ENCODE measurements at places on chromosomes 7 and 10.

- no peak for DNase-seq
These were observed 180.8 kb downstream of the ARID5B start for GRCh38 chr10:62082271-62082656.

GRCh38 chr10:130339091-130339490 lies 202.9 kb downstream of the GLRX3 start:
- DNase-seq: no peak

DNA sequence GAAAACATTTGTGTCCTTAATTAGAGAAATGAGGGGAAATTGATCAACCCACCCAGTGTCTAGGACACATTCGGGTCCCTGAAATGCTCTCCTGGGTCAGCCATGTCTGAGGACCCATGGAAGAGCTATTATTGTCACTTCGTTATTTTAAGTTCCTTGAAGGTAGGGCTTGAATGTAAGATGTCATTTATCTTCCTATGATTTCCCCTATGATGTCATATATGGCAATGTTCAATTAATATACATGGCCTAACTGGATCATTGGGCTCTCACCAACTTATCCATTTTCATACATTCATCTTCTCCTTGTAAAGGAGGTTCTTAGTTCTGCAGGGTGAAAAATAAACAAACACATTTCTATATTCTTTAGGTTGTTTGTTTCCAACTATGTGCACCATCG lies 113.0 kb upstream of the FAM171A1 start:
- no peak for DNase-seq

DNA sequence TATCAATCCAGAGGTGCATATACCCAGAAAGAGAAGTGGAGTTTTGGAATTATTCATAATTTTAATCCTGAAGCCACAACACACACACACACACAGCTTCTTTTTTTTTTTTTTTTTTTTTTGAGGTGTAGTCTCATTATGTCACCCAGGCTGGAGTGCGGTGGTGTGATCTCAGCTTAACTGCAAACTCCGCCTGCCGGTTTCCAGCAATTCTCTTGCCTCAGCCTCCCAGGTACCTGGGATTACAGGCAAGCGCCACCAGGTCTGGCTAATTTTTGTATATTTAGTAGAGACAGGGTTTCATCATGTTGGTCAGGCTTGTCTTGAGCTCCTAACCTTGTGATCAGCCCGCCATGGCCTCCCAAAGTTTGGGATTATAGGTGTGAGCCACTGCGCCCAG lies 35.4 kb downstream of the TET1 start:
- DNase-seq: no peak

GRCh38 chr7:1043552-1044188 lies 676 bp upstream of the GPR146 start:
- DNase-seq: no peak

GRCh38 chr7:7966141-7966734 lies 2.4 kb upstream of the GLCCI1 start:
- no peak for DNase-seq

DNA sequence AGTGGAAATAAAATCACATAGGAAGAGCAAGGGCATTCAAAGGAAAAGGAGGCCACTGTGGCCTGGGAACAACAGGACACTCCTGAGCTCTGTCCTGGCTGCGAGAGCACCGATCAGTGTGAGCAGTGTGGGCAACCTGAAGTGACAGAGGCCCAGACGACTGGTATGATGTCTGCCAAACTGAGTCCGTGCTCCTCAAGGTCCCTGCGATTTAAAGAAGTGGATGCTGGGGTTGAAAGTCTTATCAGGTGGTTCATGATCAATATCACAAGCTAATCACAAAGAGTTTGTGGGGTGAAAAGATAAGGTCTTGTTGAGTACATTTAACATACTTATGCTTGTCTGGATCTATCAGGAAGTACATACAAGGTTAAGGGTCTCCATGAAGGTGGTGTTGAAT lies 176.5 kb downstream of the ZNF438 start:
- DNase-seq: no peak

DNA sequence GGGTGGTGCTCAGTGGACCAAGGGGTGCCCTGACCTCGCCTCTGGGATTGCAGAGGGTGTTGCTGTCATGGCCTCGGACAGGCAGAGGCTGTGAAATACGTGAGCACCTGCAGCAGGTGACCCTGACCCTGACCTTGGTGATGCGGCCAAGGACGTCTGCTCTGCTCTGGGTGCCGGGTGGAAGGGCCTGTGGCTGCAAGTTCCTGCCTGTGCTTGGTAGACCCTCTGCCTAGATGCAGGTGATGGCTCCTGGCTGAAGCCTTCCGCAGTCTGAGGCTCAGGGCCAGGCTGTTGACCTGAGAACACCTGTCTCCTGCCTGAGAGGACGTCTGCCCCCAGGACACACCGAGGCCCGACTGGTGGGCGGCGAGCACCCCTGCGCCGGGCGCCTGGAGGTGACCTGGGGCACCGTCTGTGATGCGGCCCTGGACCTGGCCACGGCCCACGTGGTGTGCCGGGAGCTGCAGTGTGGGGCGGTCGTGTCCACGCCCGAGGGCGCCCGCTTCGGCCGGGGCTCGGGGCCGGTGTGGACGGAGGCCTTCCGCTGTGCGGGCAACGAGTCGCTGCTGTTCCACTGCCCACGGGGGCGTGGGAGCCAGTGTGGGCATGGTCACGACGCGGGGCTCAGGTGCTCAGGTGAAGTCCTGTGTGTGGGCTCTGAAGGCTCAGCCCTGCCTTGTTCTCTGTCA lies 4.4 kb downstream of the SCART1 start:
- no peak for DNase-seq

GRCh38 chr10:112875476-112876267 lies 74.4 kb upstream of the TCF7L2 start:
- DNase-seq: no peak

DNA sequence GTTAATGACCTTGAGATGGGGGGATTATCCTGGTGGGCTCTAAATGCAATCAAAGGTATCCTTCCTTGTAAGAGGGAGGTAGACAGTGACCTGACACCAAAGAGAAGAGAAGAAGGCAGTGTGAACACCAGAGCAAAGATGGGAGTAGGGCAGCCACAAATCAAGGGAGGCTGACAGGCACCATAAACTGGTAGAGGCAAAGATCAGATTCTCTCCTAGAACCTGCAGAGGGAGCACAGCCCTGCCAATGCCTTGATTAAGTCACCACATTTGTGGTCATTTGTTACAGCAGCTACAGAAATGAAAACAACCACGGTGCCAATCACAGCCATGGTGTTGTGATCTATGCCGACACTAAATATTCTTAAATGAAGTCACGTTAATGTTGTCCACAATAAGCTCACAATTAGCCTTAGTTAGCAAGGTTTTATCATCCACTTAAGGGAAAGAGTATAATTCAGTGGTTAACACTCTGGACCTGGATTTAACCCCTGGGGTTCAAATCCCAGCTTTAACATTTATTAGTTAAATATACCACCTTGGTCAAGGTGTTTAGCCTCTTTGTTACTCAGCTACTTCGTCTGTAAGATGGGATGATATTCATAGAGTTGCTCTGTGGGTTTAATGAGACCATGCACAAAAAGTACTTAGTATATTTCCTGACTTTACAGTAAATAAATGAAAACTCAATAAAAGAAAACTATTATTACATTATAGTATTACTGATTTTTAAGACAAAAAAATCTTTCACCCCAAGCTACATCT lies 70.8 kb downstream of the SGMS1 start:
- DNase-seq: no peak

- DNase-seq: no peak
These were observed 62.9 kb downstream of the ELMO1 start for GRCh38 chr7:37385787-37386186.

DNA sequence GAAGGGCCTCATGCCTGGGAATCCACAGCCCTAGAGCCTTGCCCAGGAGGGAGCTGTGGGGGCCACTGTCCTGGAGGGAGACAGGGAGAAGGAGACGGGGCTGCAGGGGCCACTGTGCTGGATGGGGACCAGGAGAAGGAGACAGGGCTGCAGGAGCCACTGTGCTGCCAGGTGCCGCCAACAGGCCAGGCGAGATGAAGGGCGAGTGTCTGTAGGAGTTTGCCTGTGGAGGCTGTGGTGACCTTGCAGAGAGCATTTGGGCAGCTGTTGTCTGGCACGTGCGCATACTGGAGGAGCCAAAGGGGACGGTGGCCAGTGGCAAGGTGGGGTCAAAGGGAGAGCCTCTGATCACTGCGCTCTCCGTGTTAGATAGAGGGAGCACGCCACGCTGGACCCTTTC lies 79.2 kb downstream of the NKX6-2 start:
- DNase-seq: no peak

DNA sequence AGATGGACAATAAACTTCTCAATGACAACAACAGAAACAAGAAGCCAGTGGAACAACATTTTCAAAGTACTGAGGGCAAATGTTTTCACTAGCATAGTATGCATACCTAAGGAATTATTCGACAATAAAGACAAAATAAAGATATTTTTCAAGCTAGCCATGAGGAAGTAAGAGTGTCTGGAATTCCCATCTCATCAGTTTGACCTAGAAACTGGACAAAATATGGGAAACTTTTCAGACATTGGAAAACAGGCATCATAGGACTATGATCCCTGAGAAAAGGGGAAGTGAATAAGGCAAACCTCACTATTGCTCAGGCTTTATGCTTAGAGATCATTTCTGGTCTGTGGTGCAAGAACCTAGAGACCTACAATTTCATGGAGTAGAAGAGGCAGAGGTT lies 86.3 kb downstream of the OAT start:
- DNase-seq: no peak

DNA sequence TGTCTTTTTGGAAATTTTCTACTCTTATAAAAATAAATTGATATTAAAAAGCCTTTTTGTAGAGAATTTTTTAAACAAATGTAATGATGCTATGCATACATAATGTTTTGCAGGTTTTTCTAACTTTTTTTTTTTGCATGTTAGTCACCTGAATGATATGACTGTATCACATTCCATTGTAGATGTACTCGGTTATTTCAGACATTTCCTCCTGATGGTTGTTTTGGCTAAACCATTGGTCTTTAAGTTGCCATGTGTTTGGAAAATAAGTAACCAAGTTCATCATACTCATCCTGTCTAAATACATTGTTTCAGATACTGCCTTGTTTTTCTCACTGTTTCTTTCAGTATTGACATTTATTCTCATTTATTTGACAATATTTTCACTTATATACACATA lies 25.8 kb downstream of the NHLRC2 start:
- no peak for DNase-seq

- DNase-seq: no peak
These were observed 2.2 kb downstream of the CRPPA start for GRCh38 chr7:16419126-16419525.

DNA sequence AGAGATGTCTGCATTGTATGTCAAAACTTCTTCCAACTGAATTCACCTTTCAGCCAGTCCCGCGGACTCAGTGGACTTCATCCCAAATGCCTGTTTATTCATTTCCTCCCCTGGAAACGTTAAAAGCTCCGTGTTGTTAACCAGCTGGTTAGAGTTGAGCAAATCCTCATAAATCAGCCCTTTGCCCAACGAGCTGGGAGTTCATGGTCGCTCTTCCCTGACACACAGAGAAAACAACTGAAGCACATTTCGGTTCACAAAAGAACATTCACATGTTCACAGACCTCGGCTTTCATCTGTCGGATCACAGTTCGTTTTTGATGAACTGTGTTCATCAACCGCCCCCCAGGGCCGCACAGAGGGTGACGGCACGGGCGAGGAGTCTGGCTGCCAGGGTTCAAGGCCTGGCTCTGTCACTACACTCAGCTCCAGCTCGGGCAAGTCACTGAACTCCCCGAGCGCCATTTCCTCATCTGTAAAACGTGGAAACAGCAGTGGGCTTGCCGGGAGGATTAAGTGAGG lies 62.6 kb downstream of the GLI3 start:
- no peak for DNase-seq

DNA sequence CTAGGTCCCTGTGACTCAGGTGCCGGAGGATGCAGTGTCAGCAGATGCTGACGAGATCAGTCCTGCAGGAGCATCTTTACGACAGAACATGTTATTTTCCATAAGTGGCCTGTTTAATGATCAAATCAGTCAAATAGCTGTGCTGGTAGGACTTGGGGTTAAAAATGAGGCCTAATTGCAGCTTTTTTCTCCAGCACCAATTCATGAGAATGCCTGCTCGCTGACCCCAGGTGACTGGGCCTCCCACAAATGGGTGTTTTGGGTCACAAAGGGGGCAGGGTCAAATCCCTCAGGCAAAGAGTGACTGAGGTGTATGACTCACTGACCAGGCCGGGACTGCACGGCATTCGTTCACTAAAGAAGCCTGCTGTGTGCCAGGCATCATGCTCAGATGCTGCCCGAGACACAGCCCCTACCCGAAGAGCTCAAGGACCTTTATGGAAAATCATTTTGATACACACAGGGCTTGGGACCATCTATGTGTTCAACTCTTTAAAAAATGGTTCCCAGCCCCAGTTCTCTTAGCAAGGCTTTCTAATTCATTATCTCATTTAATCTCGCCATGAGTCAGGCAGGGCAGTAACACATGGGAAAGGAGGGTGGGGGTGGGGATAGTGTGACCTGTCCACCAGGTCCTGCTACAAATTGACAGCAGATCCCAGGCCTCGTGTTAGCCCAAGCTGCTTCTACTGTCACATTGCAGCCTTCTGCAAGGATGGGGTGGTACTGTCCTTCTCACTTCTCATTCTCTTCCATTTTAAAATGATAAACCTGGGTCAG lies 21.1 kb downstream of the ZNF775 start:
- no peak for DNase-seq

DNA sequence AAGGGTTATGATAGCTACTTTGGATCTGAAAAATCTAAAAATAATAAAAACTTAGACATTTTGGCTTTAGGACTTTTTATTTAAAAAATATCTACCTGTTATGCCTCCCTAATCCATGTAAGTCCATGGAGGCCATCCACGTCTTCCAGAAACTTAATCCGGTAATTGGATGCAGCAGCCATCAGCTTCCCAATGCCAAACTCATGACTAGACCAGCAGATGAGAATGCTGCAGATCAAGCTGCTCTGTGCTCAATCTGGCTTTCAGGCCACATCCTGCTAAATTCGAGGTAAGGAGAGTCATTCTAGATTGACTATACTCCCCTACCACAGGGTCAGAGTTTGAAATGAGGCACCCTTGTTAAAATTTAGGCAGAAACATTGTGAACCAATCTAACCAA lies 168.5 kb upstream of the TCERG1L start:
- no peak for DNase-seq

DNA sequence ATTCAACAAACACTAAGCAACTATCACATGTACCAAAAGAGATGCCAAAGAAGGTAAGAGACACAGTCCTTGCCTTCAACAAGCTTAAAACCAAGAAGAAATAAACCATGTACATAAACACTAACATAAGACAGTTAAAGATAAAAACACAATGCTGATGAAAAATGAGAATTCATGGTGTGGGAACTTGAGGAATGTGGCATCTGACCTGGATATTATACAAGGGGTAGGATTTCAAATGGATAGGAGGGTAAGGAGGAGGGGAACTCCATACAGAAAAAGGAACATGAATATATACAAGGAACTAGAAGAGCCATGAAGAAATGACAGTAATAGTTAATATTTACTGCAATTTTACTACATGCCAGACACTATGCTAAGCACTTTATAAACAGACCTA lies 11.0 kb downstream of the HIBADH start:
- DNase-seq: no peak
